ENCODE measurements at places on chromosomes 12 and 14.
A peak's percentile ranks its signal among the peaks of the same experiment; 100 is the strongest.

DNA sequence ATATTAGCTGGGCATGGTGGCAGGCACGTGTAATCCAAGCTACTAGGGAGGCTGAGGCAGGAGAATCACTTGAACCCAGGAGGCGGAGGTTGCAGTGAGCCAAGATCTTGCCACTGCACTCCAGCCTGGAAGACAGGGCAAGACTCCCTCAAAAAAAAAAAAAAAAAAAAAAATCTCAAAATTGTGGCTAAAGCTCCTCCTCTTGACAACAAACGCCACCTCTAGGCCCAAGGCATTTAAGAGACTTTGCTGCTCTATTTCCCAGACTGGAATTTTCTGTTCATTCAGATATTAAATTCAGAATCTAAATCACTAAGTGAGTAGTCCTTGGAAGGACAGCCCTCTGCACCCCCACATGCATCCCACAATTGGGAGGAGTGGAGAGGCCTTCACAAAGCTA lies 1.4 kb downstream of the ZFYVE1 start:
- H3K27me3 ChIP-seq, result no peaks in the 10 kb centered on the region
- no peak overlapping the region for H3K4me3 ChIP-seq

DNA sequence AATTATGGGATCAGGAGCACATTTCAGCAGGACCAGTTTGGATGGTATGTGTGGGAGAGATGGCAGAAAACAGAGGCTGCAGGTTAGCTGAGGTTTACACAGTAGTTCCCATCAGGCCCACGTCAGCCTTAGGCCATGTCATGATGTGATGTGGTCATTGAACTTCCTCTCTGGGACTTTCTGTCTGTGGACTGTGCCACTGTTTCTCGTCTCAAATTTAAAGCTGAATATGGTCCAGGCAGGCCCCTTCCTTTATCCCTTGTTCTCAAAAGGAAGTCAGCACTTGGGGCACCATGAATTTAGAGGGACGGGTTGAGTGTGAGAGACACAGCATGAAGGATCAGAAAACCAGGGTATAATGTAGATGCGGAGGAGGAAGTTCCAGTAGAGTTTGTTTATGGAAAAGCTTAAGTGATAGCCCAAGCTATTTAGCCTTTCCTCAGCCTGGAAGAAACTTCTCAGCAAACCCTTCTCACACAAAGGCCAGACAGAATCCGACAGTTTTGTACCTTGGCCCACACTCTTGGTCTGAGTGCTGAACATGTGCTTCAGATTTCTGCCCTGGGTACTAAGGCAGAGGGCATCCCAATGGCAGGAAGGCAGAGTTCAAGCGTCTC lies 3.6 kb upstream of the IGFBP6 start:
- DNase-seq, result no peak
- peaks cover 26% of the 10 kb centered on the region for H3K4me1 ChIP-seq
- no peak overlapping the region for H3K4me3 ChIP-seq

DNA sequence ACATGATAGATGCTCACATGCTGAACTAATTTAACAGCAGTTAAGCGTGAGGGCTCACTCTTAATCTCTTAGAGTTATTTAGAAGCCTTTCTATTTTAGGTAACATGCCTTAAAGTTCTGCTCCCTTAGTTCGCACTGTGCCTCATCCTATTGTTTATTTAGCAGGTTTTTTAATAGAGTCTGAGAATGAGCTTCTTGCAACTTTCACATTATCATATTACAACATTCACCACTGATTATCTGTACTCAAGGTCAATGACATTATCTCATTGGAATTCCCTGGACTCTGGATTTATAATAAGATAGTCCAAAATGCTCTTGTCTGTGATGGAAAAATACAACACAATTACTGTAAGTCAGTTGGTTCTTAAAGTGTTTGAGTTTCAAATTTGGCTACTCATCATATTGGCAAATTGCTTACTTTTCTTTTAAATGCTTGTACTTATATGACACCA lies 183.6 kb upstream of the SLC38A2 start:
- no peak overlapping the region for H3K27ac ChIP-seq
- no peaks in the 10 kb centered on the region for H3K27me3 ChIP-seq
- no peak for DNase-seq
- H3K36me3 ChIP-seq, result no peaks in the 10 kb centered on the region
- H3K4me1 ChIP-seq, result no peaks in the 10 kb centered on the region

DNA sequence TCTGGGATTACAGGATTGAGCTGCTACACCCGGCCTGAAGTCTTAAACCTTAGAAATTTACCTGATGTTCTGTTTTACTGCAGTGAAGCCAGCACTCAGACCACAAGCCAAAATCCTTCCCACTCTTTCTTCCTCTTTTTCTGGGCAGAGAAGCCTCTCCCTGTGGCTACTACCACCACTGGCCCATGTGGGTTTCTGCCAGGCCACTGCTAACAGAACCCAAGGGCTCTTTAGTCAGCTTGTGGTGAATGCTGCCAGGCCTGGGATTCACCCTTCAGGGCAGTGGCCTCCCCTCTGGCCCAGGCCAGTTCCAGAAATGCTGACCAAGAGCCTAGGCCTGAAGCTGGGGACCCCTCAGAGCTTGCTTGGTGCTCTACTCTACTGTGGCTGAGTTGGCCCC lies 35.3 kb downstream of the GAS2L3 start:
- H3K36me3 ChIP-seq, result no peaks in the 10 kb centered on the region
- peaks cover 4% of the 10 kb centered on the region for H3K4me1 ChIP-seq
- DNase-seq, result no peak
- no peak overlapping the region for H3K4me3 ChIP-seq

GRCh38 chr12:5565933-5566599 lies 134.2 kb downstream of the NTF3 start:
- no peak overlapping the region for H3K4me3 ChIP-seq
- DNase-seq, result no peak
- H3K4me1 ChIP-seq, result no peaks in the 10 kb centered on the region
- H3K36me3 ChIP-seq, result no peaks in the 10 kb centered on the region

GRCh38 chr12:29334937-29335336 lies 46.0 kb downstream of the ERGIC2 start:
- H3K4me1 ChIP-seq, result no peaks in the 10 kb centered on the region
- H3K36me3 ChIP-seq, result peaks cover 10% of the 10 kb centered on the region

GRCh38 chr12:31887109-31887811 lies 72.0 kb upstream of the RESF1 start:
- H3K4me1 ChIP-seq, result peaks cover 48% of the 10 kb centered on the region
- H3K36me3 ChIP-seq, result no peaks in the 10 kb centered on the region
- peak overlapping the region; percentile 24 for H3K4me3 ChIP-seq
- DNase-seq, result no peak
- H3K27ac ChIP-seq, result peak overlapping the region; percentile 57

- no peak for DNase-seq
- no peaks in the 10 kb centered on the region for H3K4me1 ChIP-seq
- no peaks in the 10 kb centered on the region for H3K27me3 ChIP-seq
- H3K4me3 ChIP-seq, result no peak overlapping the region
These were observed 52.0 kb downstream of the SLC38A4 start for GRCh38 chr12:46773586-46774321.

Measured in natural killer cell (primary cell).